Karpas-422 (cell line): ENCODE measurements at places on chromosomes 16 and 17.

GRCh38 chr17:7502987-7503386 is 18.8 kb downstream of the POLR2A start:
- peaks cover 71% of the 10 kb centered on the region for H3K36me3 ChIP-seq
- DNase-seq: no peak
- H3K27me3 ChIP-seq: no peaks in the 10 kb centered on the region
- H3K4me1 ChIP-seq: no peaks in the 10 kb centered on the region

GRCh38 chr17:44130693-44131349 is 7.4 kb upstream of the HDAC5 start:
- H3K4me1 ChIP-seq: no peaks in the 10 kb centered on the region
- no peak overlapping the region for H3K4me3 ChIP-seq
- DNase-seq: no peak

- H3K4me1 ChIP-seq: no peaks in the 10 kb centered on the region
- no peak overlapping the region for H3K27ac ChIP-seq
- no peak overlapping the region for H3K4me3 ChIP-seq
- no peaks in the 10 kb centered on the region for H3K27me3 ChIP-seq
Measured at GRCh38 chr16:83968891-83969649, 1.0 kb downstream of the NECAB2 start.

- H3K4me3 ChIP-seq: peak overlapping the region; percentile 91
- DNase-seq: no peak
- peaks cover 71% of the 10 kb centered on the region for H3K4me1 ChIP-seq
Measured at GRCh38 chr17:21285164-21286065, 904 bp downstream of the MAP2K3 start.

GRCh38 chr16:71623597-71623996 is 2.4 kb upstream of the MARVELD3 start:
- H3K4me1 ChIP-seq: peaks cover 6% of the 10 kb centered on the region
- H3K4me3 ChIP-seq: no peak overlapping the region
- H3K36me3 ChIP-seq: no peaks in the 10 kb centered on the region
- H3K27ac ChIP-seq: no peak overlapping the region
